ENCODE measurements at places on chromosomes 6 and 20.
A peak's percentile ranks its signal among the peaks of the same experiment; 100 is the strongest.

DNA sequence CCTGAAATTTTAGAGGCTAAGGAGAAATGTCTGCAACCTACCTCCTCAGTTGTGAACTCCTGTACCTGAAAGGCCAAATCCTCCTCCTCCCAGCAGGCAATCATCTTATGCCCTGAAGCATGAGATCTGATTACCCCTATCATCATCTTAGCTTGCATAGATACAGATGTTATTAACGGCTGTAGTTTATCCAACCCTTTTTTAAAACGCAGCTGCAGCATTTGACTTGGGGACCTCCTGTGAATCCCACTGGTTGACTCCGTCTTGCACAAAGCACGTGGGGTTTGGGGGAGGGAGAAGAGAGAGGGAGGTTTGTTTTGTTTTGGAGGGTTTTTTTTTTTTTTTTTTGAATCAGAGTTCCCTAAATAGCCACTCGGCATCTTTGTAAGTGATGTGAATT, 5.8 kb upstream of the NR2E1 start:
- DNase-seq, result no peak

DNA sequence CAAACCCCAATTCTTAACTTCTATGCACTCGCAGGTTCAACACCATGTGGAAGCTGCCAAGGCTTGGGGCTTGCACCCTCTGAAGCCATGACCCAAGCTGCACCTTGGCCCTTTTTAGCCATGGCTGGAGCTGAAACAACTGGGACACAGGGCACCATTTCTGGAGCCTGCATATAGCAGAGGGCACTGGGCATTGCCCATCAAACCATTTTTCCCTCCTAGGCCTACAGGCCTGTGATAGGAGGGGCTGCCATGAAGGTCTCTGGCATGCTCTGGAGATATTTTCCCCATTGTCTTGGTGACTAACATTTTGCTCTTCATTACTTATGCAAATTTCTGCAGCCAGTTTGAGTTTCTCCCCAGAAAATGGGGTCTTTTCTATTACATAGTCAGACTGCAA, 484.7 kb downstream of the EPHA7 start:
- no peak for DNase-seq

- no peak for DNase-seq
Measured at GRCh38 chr6:145844933-145845540, 30.4 kb upstream of the FBXO30 start.

GRCh38 chr6:169087443-169088041, 166.1 kb downstream of the THBS2 start:
- no peak for DNase-seq

DNA sequence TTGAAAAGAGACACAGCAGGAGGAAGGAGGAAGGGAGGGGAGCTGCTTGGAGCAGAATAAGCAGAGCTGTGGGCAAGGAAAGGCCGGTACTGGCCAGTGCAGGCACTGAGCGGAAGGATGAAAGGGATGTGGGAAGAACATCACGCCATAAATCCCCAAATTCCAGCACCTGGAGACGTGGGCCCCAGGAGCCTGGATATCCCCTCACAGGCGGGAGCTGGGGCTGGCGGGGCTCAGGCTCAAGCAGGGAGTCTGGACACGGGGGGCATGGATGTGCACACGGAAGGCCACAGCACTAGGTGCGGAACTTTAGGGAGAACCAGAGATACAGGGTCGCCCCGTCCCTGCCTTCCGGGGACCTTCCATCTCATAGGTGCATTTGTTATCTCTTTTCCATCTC, 7.5 kb upstream of the RPP40 start:
- DNase-seq, result no peak

GRCh38 chr6:36360241-36361054, 23.8 kb upstream of the BNIP5 start:
- peak; percentile 44 for DNase-seq

DNA sequence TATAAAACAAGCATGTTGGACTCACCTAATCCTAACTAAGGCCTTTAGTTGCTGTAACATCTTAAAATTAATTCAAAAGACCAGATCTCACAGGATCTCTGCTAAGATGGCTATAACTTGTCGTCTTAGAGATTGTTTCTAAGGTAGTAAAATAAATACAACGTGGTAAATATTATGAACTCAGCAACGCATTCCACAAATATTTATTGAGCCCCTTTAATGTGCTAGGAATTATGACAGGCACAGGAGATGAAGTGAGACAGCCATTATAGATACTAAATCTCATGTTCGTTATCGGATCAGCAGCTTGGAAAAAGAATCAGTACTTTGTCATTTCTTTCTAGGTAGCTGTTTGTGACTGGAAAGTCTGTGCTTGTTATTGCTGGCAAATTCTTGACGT, 20.9 kb upstream of the MCM3 start:
- DNase-seq, result no peak

- DNase-seq, result no peak
Measured at GRCh38 chr20:13455713-13456112, 183.0 kb downstream of the TASP1 start.

DNA sequence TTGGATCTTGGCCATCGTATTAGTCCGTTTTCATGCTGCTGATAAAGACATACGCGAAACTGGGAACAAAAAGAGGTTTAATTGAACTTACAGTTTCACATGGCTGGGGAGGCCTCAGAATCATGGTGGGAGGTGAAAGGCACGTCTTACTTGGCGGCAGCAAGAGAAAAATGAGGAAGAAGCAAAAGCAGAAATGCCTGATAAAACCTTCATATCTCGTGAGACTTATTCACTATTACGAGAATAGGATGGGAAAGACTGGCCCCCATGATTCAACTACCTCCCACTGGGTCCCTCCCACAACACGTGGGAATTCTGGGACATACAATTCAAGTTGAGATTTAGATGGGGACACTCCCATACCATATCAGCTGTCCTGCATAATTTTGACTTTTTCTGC, 20.1 kb upstream of the REPS1 start:
- no peak for DNase-seq

- no peak for DNase-seq
Measured at GRCh38 chr6:35071347-35071994, 69.7 kb downstream of the TCP11 start.

DNA sequence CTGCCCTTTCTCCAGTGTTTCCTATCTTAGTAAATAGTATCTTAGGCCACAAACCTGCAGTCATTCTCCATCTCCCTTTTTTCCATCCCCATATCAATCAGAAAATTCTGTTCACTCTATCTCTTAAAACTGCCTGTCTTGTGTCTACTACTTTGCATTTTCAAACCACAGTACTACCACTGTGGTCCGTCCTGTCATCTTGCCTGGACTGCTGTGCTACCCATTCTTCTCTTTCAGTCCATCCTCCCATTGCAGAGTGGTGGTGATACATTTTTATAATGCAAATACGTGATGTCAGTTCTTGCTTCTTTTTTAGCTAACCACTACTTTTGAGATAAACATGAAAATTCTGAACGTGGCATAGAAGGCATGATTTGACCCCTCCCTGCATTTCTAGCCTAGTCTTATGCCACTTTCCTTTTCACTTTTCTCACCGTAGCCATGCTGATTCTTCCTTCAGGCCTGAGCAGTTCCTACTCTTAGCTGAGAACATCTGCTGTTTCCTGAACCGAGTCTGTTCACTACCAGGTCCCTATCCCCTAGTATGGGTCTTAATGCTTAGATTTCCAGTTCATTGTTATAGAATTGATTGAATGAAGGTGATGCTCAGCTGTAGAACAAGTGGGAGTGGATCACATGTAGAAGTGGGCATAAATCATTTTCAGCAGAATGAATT, 13.8 kb downstream of the TBPL1 start:
- no peak for DNase-seq

DNA sequence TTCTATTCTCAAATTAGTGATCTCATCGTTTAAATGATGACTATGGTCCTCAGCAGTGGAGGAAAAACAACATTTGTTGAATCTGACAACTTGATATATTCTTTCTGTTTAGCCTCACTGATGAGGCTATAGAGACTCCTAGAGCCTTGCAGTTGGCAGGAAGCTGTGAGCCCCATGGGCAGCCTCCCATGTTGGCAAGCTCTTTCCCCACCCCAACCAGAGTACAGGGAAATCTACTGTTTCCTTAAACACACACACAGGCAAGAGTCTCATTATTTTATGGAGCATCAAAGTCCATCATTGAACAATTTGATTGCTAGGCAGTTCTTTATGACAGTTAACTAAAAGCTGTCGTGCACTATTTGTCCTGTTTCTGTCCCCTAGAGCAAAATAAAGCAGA, 498.2 kb upstream of the CITED2 start:
- no peak for DNase-seq

- no peak for DNase-seq
Measured at GRCh38 chr6:46390153-46390876, 100.9 kb downstream of the RCAN2 start.

- no peak for DNase-seq
Measured at GRCh38 chr6:44569131-44569530, 181.6 kb downstream of the CDC5L start.

DNA sequence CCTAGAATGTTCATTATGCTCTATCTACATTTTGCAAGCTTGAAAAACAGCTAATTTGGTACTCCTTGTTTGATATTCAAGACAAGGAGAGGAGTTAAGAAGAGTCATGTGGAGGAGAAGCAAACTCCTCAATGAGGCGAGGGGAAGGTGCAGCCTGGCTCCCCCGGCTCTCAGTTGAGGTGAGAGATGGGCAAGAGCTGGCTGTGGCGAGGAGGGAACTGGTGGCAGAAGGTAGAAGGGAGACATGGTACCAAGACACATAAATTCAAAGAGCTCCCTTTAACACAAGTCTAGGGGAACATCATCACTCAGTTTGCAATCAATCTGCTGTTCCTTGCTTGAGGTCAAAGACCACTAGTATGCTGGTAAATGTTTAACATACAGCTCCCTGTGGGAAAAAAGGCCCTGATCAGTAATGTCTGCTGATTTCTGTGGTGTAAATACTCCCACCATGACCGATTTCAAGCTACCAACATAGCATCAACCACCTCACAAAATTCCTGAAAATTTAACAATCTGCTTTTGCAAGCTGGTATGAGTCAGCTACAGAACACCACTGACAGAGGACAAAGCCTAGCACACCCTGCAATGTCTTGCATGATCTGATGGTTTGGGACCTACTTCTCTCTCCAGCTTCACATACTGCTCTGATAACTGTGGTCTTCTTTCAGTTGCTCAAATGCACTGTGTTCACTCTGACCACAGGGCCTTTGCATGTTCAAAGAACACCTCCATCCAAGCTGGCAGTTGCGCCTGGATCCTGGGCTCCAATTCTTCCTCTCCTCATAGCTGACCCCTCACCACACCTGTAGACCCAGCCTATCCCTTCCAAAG, 516.3 kb upstream of the CHD6 start:
- no peak for DNase-seq

- DNase-seq, result no peak
Measured at GRCh38 chr6:116229287-116229913, 24.5 kb downstream of the TSPYL4 start.

DNA sequence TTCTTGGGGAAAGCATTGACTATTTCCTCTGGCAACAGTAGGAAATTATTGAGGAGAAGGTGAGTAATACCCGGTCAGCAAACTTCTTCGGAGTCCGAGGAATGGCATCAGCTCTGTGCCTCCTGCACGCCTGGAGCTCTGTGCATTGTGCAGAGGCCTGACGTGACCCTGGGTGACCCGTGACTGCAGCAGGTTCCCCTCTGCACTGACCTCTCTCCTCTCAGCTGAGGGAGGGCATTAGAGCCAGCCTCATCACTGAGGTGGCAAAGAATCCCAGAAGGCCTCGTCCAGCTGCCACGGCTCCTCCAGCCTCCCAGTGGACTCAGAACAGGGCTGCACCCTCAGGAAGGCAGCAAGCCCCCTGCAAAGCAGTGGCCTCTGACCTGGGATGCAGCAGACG, 502.9 kb downstream of the CD83 start:
- DNase-seq, result no peak

GRCh38 chr6:95530176-95530819, 47.0 kb upstream of the MANEA start:
- no peak for DNase-seq

DNA sequence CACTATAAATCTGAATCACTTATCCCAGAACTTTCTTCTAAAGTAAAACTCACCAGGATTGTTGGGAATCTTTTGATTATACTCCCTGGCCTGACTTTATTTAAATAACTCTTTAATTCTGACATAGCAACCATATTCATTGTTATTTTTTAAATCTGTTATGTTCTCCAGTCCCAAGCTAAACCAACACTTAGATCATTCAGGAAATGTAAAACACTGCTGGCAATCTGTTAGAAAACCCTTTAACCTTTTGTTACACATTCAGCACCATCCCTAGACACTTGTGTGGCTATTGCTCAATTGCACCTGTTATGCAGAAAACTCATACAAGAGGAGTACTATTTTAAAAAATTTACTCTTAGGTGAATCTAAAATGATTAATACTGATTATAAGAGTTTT, 101.8 kb upstream of the NHSL1 start:
- no peak for DNase-seq

DNA sequence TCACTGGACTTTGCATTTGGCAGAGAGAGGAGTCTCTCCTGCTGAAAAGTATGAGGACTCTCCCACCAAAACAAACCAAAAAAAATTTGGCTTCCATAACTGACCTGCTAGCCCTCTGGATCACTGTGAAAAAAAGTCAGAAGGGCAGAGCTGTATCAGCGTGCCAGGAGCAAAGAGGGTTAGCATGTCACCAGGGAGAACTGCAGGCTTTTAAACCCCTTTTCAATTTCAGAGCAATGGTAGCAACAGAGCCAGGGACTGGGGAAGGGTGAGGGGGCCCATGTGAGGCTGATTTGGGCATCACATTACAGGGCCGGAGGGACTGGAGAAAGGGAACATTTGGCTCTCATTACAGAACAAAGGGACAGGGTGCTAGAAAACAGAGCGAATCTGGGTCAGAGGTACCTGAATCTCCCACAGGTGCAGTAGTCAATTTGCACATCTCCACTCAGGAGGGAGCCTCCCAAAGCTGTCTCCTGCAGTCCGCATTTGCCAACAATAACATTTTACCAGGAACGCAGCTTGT, 185.7 kb upstream of the EYA4 start:
- no peak for DNase-seq

DNA sequence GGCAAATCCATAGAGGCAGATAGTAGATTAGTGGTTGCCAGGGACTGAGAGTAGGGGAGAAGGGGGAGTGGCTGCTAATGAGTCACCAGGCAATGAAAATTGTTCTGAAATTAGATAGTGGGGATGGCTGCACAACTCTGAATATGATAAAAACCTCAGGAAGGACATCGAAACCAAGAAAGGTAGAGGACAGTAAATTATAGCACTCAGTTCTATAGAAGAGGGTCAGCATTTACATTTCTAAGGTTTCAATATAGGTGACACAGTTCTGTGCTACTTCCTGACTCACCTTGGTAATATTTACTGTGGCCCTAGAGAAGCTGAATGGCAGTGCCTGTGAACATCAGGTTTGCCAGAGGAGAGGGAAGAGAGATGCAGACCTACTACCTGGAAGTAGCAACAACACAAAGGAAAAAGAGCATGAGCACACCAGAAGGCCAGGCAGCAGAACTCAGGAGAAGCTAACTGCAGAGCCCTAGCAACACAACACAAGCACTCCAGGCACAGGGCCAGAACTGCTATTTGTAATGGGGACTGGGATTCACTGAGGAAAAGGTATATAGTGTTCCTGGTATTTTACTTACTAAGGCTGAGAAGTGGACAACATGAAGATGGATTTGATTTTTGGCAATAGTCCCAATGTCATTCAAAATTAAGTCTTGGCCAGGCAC, 75.9 kb downstream of the PLCG1 start:
- DNase-seq, result no peak

GRCh38 chr20:52103335-52103912, 88.2 kb downstream of the ZFP64 start:
- no peak for DNase-seq
